Stimulated activated CD8-positive, alpha-beta memory T cell treated with anti-CD3 and anti-CD28 coated beads, Interleukin-15, amount 100 ng/mL, for 4 hours (primary cell): ENCODE measurements at places on chromosomes 2 and 18.

DNA sequence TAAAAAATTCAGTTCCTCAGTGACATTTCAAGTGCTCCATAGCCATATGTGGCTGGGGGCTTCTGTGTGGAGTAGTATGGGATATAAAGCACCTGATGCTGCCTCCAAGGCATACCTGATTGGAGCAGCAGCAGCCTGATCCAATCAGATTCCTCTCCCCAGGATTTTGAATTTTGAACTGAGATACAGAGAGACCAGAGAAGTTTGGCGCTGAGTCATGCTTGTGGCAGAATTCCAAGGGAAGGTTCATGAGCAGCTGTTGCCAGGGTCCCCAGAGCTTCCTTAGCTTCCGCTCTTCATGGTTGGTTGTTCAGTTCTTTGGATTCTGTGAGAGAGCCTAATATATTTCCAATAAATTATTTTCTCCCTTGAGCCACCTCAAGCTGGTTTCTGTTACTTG lies 29.0 kb upstream of the CFAP36 start:
- DNase-seq, result no peak

GRCh38 chr2:166436189-166436588 lies 57.9 kb downstream of the SCN7A start:
- no peak for DNase-seq

- no peak for DNase-seq
Observed at GRCh38 chr2:68936427-68936826, 16.3 kb downstream of the GKN2 start.

- peak; percentile 5 for DNase-seq
Observed at GRCh38 chr2:12106440-12107080, 360.1 kb downstream of the LPIN1 start.

DNA sequence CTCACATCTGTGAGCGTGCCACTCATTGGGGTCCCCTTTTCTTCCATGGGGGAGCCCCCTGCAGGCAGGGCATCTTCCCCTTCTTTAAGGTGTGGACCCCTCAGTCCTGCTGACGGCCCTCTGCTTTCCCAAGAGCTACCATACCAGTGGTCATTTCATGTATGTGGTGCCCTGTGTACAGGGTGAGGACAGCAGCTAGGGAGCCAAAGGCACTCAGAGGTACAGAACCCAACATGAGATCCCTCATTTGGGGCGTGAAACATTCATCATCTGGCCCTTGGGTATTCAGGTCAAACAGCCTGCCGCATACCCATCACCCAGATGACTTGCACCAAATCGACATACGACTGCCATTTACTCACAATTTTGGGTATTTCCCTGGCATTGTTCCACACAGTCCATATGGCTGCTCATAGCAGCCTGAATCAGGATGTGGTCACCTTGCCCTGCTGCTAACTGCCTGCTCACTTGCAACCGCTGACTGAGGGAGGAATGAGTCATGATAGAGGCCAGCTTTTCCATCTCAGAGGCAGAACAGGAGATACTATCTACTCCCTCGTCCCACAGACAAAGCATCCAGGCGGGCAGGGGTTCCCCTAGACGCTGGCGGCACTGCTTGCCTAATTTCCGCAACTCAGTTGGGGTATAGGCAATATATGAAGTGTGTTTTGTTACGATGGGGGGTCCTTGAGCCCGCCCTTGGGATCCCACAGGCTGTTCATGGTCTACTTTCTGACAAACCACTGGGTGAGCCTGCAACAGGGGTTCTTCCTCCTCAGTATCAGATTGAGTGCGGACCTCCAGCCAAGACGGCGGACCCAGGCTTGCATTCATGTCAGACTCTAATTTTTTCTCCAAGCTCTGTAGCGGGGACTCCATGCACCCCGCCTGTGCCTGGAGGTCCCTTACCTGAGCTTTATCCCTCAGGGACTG lies 228.6 kb downstream of the SATB2 start:
- DNase-seq, result no peak

GRCh38 chr2:118049140-118049815 lies 35.4 kb upstream of the CCDC93 start:
- no peak for DNase-seq

- DNase-seq, result no peak
Observed at GRCh38 chr2:69721022-69721421, 20.9 kb upstream of the ANXA4 start.

- no peak for DNase-seq
Observed at GRCh38 chr2:222895144-222895543, 34.3 kb downstream of the ACSL3 start.

DNA sequence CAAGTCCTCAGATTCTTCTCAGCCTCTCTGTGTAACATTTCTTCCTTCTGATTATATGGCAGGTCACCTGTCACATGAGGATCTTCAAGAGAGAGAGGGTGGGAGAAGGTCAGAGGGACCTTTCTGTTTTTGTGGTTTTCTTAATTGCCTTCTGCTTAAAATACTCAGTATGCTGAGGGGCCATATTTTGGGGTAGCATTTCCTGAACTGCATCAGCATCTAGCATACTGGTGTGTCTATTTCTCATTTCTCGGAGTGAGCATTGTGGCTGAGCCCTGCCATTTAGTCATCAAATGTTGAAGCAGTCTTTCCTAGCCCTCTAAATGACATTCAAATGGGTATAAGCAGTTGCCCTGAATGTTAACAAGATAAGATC lies 162.7 kb downstream of the MYO3B start:
- no peak for DNase-seq

- no peak for DNase-seq
Observed at GRCh38 chr2:47092465-47092864, 62.6 kb downstream of the STPG4 start.

- DNase-seq, result no peak
Observed at GRCh38 chr2:53452400-53452799, 315.2 kb upstream of the CHAC2 start.

DNA sequence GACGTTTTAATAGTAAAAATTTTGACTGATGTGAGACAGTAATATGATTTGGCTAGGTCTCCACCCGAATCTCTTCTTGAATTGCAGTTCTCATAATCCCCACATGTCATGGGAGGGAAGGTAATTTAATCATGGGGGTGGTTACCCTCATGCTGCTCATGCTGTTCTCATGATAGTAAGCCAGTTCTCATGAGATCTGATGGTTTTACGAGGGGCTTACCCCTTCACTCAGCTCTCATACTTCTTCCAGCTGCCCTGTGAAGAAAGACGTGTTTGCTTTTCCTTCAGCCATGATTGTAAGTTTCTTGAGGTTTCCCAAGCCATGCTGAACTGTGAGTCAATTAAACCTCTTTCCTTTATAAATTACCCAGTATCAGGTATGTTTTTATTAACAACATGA lies 327.0 kb upstream of the CDH7 start:
- DNase-seq, result no peak
